ENCODE measurements at places on chromosomes 12 and 14.

GRCh38 chr14:69619012-69619411 is 7.6 kb downstream of the SUSD6 start:
- DNase-seq: no peak

DNA sequence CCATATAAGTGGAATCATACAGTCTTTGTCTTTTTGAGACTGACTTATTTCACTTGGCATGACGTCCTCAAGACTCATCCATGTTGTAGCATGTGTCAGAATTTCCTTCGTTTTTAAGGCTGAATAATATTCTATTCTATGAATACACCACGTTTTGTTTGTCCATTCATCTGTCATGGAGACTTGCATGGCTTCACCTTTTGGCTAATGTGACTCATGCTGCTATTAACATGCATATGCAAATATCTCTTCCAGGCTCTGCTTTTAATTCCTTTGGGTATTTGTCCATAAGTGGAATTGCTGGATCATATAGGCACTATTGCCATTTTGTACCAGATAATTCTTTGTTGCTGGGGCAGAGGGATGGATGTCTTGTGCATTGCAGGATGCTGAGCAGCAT is 19.6 kb upstream of the WSCD2 start:
- no peak for DNase-seq

GRCh38 chr14:69046476-69046860 is 67.4 kb upstream of the ACTN1 start:
- DNase-seq: no peak

- DNase-seq: no peak
Observed at GRCh38 chr14:101369916-101370592, 191.2 kb upstream of the DIO3 start.

GRCh38 chr14:101502761-101503392 is 58.4 kb upstream of the DIO3 start:
- DNase-seq: no peak

DNA sequence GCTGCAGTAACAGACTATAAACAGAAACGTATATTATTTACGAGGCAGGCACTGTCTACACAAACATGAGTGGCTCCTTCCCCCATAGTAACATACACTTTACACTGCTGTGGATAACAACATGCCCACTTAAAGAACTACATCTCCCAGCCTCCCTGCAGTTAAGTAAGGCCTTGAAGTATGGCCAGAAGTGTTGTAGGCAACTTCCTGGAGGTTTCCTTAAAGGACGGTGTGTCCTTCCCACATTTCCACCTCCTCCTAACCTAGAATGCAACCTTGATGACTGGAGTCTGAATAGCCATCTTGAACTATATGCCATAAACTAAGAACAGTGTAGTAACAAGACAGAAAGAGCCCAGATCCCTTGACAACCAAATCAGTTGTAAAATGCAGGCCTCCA is 20.3 kb downstream of the MED13L start:
- DNase-seq: no peak

GRCh38 chr12:121575952-121576625 is 4.7 kb downstream of the KDM2B start:
- DNase-seq: no peak

- no peak for DNase-seq
Observed at GRCh38 chr12:81162391-81163136, 84.7 kb downstream of the ACSS3 start.

- DNase-seq: no peak
Observed at GRCh38 chr14:28677381-28677780, 89.2 kb upstream of the FOXG1 start.

DNA sequence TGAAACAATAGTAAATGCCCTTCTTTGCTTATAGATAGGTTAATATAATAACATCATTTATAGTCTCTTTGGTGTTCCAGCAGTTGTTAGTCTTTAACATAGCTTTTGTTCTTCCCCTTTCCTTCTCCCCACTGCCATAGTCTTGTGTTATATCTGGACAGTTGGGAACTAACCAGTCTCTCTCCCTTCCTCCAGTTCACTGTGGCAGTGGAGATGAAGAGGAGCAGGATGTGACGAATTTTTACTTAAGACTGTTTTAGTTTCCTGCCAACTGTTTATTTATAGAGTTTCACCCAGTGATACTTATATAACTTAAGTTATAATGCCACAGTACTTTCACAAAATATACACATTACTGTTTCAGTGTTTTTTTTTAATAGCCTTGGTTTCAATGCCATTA is 277.4 kb downstream of the PDZRN4 start:
- no peak for DNase-seq

- DNase-seq: no peak
Observed at GRCh38 chr14:85437148-85437547, 92.8 kb upstream of the FLRT2 start.

DNA sequence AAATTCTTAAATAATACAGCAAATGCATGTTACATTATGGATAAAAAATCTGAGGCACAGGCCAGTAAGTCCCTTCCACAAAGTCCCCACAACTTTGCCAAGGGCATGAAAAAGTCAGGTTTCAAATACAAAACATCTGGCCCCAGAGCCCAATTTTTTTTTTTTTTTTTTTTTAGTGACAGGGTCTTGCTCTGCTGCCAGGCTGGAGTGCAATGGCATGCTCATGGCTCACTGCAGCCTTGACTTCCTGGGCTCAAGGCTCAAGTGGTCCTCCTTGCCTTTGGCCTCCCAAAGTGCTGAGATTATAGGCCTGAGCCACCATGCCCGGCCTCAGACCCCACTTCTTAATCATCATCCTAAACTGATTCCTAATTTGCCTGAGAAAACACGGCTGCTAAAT is 3.1 kb upstream of the TTC8 start:
- DNase-seq: no peak

DNA sequence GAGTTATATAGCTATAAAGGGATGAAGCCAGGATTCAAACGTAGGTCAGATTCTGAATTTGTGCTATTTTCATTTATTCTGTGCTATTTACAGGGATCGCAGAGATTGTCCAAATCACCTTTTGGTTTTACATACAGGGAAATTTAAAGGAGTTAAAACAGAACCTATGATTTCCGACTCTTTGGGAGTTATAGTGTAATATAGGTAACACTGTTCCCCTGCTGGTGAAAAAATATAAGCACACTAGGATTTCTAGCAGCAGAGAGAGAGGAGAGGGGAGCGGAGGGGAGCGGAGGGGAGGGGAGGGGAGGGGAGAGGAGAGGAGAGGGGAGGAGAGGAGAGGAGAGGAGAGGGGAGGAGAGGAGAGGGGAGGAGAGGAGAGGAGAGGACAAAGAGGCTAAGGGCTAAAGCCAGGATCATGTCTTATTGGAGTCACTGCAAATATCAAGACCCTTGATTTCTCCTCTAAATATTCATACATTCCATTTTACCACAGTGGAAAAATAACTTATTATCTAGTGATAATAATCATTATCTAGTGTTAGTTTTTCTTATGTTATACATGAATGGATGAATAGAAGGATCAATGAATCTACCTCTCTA is 46.2 kb upstream of the KCNH5 start:
- DNase-seq: no peak

- DNase-seq: no peak
Observed at GRCh38 chr14:104554608-104555429, 24.7 kb upstream of the C14orf180 start.

GRCh38 chr12:65828711-65829339 is 4.5 kb downstream of the HMGA2 start:
- DNase-seq: no peak

DNA sequence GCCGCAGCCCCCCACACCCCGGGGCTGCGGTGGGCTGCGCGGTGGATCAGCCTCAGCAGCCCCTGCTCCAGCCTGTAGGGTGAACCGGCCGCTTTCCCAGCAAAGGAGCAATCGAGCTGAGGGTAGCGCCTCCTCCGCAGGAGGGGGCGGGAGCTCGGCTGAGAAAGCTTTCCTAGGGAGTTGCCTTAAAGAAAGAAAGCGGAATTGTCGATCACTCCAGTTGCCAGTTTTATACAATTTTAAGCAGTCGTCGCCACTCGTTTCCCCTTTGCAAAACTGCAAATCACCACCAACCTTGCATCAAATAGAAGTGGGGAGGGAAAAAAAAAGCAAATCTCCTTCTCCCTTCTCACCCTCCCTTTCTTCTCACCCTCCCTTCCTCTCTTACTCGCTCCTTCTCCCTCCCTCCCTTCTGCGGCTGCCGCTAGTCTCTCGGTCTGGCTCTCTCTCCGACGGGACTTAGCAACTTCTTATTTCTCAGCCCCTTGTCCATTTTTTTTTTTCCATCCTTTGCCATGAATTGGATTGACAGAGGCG is at the start of gene PDE3A:
TSS of gene PDE3A (plus strand) at position 424 of the 537 bp plus-strand sequence. CDS start 748 bp downstream, outside the sequence.
- DNase-seq: peak; percentile 10

GRCh38 chr14:104784846-104785707 is 10.5 kb downstream of the AKT1 start:
- DNase-seq: no peak

- no peak for DNase-seq
Observed at GRCh38 chr12:57299514-57300016, 48.6 kb upstream of the STAC3 start.

DNA sequence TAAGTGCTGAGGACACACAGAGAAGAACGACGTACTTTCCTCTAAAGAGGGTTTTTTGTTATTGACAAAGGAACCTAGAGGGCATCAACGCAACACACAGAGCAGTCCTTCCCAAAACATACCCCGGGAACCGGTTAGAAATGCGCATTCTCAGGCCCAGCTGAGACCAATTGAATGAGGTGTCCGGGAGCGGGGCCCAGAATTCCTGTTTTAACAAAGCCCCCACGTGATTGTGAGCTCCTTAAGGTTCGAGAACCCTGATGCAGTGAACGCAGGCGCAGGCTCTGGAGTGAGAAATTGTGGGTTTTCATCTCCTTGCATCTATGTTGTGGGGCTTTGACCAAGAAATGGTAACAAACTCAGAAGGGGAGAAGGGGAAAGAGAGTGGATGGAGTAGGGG is 51.0 kb upstream of the TBX3 start:
- DNase-seq: no peak

DNA sequence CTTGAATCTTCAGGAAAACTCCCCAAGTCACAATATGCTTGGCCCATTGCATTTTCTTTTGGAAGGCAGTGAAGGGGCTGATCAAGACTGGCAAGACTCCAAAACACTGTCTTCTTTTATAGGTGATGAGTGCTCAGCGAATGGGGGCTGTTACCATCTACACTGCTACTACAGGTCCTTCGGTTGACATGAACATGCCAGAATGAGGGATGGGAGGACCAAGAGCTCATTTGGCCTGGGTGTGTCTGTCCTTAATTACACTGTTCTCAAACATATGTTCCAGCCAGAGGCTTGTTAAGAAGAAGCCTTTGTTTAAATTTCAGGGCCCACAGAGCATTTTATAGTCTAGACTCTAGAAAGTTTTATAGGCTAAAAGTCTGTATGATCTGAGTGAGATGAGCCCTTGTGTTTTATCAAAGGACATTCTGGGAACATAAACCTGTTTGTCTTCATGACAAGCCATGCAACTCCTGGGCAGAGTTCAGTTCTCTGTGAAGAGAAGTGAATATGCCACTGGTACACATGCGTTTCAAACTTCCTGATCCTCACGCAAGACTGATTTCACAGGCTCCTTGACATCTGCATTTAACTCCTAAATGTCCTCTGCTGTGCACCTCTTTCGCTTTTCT is 4.7 kb upstream of the FAM234B start:
- no peak for DNase-seq

DNA sequence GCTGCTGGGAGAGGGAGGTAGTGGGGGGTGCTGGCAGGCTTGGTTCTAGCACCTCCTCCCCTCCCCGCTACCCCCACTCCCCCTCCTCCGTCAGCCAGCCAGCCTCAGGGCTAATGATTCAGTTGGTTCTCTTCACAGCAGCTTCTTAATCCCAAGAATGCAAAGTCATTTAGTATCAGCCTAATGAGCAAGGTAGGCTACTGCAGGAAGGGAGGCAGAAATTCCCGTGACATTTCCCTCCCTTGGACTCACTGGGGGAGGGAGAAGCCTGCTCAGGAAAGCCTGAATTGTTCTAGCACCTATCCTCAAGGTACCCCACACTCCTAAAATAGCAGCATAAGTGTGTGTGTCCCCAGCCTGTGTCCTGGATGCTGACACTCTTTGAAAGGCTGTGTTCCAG is 29.8 kb downstream of the ITPK1 start:
- DNase-seq: no peak

DNA sequence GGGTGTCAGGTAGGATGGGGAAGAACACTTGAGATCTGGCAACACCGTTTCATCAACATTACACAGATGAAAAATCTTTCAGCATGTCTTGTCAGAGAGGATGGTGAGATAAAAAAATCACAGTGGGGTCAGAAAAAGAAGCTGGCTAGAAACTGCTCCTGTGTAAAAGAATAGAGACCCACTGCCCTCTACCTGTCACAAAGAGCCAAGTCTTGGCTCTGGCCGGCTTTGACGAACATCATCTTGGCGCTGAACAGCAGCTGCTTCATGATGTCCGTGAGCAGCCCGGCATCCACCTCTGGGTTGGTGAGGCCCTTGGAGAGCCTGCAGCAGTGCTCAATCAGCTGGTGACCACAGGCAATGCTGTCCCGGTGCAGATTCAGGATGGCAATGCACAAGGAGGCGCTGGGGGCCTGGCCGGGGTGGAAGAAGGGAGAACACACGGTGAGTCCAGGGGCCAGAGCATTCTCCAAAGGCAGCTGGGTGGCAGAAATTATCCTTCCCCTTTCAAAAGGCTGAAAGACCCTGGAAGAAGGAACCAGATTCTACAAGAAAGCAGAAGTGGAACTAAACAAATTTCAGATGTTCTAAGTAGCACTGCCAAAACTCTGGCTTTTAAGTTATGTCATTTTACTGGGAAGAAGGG is 50.2 kb downstream of the ZFYVE26 start:
- DNase-seq: no peak

- peak; percentile 64 for DNase-seq
Observed at GRCh38 chr12:10153271-10154144, 18.4 kb downstream of the OLR1 start.

GRCh38 chr12:122963941-122964265 is 2.4 kb downstream of the ABCB9 start:
- no peak for DNase-seq

DNA sequence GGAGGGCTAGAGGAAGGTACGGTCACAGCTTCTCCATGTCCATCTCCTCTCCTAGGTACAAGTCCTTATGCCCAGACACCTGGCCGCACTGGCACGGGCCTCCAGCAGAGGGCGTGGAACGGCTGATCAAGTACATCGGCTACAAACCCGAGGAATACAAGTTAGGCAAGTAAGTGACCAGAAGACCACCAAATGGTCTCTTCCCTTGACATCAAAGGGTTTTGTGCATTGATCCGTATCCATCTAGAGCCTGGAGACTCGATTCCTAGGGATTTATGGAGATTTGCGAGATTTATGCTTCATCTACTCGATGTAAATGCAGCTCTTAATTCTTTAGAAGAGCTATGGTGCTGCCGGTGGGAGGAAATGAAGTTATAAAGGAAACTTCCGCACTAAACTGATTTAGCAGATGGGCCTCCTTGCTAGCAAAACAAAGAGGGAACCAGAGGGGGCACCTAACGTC is 44.2 kb downstream of the KCTD10 start:
- DNase-seq: peak; percentile 69

Measured in NCI-H146 (cell line).